ENCODE measurements at places on chromosomes 7 and 10.

GRCh38 chr10:72034040-72034499, 54.3 kb downstream of the SPOCK2 start:
- DNase-seq, result no peak

- DNase-seq, result no peak
Observed at GRCh38 chr10:116490028-116490662, 55.6 kb upstream of the PNLIP start.

DNA sequence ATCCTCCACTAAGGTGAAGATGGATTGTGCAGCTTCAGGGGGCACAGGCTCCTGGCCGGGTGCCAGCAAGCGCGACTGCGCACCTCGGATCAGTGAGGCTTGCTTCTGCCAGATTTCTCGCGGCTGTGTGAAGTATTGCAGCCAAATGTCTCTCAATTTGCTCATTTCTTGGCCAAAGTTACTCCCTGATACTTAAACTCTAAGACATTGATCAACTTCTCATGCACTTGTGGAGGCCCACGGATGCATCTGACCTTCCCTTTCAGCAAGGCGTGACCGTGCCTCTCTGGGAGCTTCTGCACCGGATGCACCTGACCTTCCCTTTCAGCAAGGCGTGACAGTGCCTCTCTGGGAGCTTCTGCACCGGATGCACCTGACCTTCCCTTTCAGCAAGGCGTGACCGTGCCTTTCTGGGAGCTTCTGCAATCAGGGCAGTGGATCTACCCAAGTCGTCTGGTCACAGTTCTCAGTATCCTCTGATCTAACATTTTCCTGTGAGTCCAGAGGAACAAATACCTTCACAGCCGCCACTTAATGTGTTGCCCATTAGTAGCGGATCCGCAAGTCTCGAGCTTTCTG, 248.3 kb downstream of the ADARB2 start:
- DNase-seq, result no peak

DNA sequence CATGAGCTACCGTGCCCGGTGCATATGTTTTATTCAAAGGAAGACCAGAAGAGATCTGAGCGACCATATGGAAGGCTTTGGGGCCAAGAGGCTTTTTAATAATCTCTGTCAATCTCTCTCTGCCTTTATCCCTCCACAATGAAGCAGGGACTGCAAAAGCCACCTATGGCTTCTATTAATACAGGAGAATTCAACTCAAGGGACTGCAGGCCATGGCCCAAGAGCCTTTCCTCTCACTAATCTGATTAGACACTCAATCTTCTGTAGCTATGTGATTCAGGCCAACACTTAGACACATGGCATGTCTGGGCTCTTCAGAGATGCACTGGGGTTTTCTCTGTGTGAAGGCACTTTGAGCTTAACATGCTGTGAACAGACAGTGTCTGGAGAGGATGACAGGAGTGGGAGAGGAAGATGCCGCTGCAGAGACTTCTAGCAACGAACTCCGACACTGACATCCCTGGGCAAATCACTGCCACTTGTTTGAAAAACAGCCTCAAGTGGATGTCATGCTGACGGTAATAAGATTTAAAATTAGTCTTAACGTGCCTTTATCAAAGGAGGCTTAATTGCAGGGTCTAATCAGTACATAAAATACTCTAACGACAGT, 114.4 kb upstream of the AOAH start:
- no peak for DNase-seq

DNA sequence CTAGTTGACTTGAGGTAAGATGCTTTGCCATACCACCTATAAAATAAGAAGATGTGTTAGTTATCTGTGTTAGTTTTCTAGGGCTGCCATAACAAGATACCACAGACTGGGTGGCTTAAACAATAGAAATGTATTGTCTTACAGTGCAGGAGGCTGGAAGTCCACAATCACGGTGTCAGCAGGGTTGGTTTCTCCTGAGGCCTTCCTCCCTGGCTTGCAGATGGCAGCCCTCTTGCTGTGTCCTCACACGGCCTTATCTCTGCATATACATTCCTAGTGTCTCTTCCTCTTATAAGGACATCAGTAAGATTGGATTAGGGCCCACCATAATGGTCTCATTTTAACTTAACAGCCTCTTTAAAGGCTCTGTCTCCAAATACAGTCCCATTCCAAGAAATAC, 192.1 kb downstream of the GATA3 start:
- DNase-seq, result no peak

DNA sequence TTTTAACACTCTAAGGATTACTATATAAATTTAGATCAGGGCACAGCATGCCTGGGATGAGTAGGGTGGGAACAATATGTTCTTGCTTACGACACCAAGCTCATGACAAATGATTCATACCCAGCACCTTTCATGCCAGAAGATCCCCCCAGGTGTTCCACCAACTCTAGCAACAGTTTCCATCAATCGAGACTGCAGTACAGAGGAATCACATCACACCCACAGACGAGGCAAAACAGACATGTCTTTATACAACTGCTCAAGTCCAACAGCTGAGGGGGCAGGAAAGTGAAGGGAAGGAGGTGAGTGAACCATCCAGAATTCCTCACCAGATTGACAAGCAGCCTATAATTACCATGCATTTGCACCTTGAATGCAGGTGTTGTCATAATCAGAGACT, 3.6 kb downstream of the SORCS1 start:
- no peak for DNase-seq

DNA sequence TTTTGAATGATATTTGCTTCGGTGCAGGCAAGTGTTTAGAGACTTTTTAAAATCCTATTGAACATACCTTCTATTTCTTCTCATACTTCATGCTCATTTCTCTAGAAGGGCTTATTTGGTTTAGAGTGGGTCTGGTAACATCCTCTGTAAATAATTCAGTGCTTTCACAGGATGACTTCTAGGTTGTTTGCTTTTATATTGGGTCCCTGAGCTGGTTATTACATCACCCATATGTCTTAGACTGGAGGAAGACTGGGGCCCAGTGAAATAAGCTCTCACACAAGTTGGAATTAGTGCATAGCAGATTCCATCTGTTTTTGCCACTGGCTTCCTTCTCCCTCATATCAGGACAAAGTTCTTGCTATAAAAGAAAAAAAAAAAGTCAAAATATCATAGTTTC, 6.5 kb downstream of the SUPV3L1 start:
- DNase-seq, result no peak

DNA sequence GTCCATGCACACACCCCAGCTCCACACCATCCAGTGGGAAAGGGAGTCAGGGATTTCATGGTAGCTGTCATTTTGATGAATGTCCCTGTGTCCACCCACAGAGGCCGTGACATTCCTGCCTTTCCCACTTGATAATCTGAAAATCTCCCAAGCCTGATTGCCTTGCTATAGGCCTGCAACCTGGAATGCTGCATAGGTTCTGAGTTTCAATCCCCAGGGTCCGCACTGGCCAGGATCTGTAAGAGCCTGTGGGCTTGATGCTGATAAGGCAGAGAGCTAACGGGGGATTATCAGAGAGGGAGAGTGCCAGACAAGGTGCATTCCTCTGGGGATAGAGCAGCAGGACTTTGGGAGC, 57.5 kb downstream of the RBM20 start:
- DNase-seq, result no peak

- peak; percentile 70 for DNase-seq
Observed at GRCh38 chr10:29130190-29130673, 158.6 kb upstream of the LYZL1 start.

DNA sequence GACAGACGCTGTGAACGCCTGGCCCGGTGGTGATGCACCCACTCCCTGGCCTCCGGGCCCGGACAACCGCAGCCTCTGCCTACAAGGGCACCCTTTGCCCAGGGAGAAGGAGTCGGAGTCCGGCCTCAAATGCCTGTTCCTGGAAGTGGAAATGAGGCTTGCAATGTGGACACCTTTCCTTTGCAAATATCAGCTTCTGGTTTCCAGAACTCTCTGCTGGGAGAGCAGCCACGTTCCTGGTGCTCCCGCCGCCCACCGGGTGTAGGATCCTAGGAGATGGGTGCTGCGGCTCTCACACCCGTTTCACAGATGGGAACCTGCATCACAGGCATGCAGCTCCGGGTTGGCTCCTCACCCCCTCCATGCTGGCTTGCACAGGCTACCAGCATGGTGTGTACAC, 2.9 kb downstream of the FOXL3 start:
- no peak for DNase-seq

DNA sequence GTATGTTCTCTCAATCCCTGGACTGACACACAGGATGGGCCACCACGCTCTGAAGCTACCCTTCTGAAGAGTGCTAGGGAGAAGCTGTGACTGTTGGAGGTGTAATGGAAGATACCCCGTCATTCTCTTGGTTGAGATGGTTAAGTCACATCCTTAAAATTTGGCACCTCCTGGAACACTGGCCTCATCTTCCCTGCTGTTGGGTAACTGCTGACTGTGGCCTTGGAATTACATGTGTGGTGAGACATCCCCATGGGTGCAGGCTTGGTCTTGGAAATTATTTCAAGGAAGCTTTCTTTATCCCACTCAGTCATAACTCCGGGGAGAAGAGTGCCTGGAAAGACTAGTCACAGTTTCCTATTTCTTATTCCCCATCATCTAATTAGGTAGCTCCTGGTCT, 62.0 kb downstream of the LRMDA start:
- no peak for DNase-seq

DNA sequence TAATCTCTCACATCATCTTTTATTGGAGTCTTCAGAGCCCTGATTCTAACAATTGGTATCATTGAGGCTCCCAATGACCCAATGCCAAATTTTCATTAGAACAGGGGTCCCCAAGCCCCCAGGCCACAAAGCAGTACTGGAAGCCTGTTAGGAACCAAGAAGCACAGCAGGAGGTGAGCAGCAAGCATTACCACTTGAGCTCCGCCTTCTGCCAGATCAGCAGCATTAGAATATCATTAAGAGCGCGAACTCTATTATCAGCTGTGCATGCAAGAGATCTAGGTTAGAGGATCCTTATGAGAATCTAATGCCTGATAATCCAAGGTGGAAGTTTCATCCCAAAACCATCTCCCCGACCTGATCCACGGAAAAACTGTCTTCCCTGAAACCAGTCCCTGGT, 23.1 kb downstream of the KIF5B start:
- no peak for DNase-seq

GRCh38 chr10:58898854-58899573, 277.4 kb upstream of the PHYHIPL start:
- no peak for DNase-seq

- peak; percentile 43 for DNase-seq
Observed at GRCh38 chr10:70493660-70494234, 15.2 kb downstream of the PALD1 start.

DNA sequence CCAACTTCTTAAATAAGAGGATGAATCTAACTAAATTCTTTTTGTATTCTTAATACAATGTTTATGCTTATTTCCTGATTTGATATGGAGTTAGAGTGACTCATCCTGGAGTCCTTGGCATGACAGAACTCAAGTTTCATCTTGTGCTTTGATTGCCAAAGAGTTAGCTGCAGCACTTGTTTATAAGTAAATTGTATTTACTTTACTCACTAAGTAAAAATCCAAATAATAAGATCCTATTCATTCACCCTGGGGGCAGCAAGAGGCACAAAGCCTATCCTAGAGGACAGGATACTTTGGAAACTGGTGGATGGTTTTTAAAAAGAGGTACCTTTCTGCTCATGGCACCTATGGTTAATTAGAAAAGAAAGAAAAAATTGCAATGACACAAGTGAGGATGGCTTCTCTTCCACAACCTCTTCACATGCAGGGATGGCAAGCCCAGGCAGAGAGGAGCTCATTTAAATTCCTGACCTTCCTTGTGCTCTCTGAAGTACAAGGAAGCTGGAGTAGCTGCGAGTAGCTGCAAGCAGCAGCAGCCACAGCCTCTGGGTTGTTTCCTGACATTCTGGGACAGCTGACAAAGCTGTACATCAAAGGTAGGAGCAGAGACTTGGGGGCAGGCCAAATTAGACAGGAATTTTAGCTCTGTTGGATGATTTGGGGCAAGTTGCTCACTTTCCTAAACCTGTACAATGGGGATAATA, 28.5 kb upstream of the CROT start:
- DNase-seq, result no peak

DNA sequence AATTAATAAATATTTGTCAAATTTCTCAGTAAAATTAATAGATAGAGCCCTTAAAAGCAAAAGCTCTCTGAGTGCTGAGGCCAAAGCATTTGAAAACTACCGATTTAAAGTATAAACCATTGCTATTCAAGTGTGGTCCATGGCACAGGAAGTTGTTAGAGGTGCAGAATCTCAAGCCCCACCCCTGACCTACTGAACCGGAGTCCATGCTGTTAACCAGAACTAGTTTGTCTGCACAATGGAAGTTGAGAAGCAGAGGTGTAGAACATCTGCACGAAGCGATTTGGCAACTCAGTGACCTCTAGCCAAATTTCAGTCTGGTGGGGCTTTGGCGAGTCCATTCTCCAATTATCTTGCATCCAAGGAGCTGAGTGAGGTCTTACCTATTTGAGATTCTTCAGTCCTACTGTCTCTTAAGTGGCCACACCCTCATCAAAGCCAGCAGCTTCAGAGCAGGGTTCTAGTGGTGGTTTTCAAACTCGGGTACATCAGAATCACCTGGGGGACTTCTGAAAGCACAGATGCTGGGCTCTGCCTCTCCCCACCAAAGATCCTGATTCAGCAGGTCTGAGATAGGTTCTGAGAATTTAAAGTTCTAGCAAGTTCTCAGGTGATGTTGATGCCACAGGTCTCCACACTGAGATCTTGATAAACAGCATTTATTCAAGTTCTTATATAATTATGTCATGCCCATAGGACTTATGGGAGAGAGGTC, 96.8 kb upstream of the SAMD8 start:
- DNase-seq, result no peak

DNA sequence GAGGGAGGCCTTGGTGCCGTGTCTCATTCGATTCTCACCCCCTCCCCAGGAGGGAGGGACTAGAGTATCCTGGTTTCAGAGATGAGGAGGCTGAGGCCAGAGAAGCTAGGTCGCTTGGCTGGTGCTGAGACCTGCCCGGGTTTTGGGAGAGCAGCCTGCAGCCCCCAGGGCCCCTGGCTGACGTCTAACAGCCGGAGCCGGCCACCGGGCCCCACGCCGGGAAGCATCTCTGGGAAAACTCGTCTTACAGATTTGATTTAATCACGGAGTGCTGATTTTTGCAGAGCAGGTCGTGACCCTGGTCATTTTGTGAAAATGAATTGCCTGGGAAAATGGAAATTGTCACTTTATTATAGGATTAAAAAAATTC, 97.5 kb downstream of the MICALL2 start:
- no peak for DNase-seq

DNA sequence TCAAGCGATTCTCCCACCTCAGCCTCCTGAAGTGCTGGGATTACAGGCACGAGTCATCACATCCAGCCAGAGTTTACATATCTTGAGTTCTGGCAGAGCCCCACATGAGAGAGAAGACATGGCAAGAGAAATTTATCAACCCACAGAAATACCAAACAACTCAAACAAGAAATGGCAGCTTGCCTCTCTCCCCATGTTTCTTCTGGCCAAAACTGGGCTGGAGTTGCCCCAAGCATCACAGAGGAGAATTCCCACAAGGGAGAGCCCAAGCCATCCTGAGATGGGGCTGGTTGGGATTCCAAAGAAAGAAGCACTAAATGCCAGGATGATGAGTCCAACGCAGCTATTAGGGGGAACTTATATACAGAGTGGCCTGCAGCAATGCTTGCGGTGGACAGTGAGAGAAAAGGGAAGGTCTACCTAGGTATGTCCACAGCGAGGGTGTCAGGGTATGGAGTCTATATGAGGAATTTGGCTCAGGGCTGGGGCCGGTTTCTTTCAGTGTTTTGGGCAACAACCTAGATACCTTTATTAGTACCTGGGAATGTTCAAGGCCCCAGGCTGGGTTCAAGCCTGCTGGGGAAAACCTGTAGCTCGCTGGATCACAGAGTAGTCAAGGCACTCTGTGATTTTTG, 14.5 kb upstream of the PAX4 start:
- no peak for DNase-seq

GRCh38 chr10:78706726-78707540, 361.8 kb upstream of the ZMIZ1 start:
- DNase-seq, result no peak
